ENCODE measurements at places on chromosomes 12 and 14. TPM values are rescaled to one million over a fixed set of nuclear protein-coding genes. Genes with fewer than 3 reads are reported as not detected.
A peak's percentile ranks its signal among the peaks of the same experiment; 100 is the strongest.

The GMPR2 gene
- 84.6 TPM for polyA plus RNA-seq

The DBX2 gene
- polyA plus RNA-seq: not detected

The RD3L gene
- polyA plus RNA-seq: not detected

DNA sequence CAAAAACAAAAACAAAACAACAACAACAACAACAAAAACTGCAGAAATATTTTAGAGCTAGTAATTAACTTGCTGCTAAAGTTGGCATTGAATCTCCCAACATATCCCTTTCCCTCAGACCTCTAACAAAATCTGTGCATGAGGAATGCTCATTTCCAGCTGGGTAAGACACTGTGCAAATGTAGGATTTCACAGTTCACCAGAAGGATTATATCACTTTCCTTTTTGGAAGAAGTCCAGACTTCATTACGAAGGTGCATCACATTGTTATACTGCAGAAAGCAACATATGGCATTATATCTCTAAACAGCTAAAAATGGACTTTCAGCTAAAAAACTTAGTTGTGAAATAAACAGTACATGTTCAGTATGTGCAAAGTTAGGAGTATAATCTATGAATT, 341.8 kb downstream of the FSCB start:
- DNase-seq: no peak
- H3K4me1 ChIP-seq: no peaks in the 10 kb centered on the region
- H3K27ac ChIP-seq: no peak overlapping the region
- no peak overlapping the region for H3K4me3 ChIP-seq
- no peaks in the 10 kb centered on the region for H3K36me3 ChIP-seq

- no peak overlapping the region for H3K27ac ChIP-seq
- no peaks in the 10 kb centered on the region for H3K4me1 ChIP-seq
- no peak for DNase-seq
Observed at GRCh38 chr14:48723841-48724495, 862.2 kb downstream of the RPS29 start.

The BCL2L2 gene
- polyA plus RNA-seq: 45.7 TPM

DNA sequence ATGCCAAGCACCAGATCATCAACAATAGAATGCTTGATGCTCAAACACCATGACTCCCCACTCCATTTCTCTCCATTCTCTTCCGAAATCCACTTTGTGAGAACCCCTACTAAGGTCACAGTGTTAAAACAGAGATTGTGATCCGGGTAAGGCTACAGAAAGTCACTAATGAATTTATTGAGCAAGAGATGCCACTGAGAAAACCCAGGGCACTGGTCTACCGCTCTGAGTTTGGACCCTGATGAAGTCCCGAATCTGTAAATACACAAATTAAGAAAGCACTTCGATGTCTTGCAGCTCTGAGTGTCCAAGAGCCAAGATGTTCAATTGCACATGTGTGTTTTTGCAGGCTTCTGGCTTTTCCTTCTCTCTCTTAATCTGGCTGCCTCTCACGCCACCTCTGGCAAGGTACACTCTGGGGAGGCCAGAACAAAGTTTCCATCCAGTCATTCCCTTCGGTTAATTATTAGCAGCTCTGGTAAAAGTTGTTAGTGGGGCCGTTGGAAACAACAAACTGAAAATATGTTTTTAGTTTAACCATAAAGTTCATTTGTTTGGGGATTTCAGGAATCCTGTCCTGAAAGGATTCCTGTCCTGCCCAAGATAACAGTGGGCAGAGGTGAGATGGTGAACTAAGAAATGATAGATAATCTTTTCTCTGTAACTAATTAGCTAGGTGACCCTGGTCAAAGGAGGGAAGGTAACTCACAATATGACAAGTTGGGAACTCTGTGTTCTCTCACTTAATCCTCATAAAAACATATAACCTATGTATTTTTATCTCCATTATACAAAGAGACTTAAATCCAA, 75.4 kb downstream of the BTG1 start:
- H3K4me1 ChIP-seq: peaks cover under 1% of the 10 kb centered on the region
- no peak overlapping the region for H3K27ac ChIP-seq
- no peak overlapping the region for H3K4me3 ChIP-seq
- no peaks in the 10 kb centered on the region for H3K27me3 ChIP-seq
- no peaks in the 10 kb centered on the region for H3K36me3 ChIP-seq
- no peak for DNase-seq

- H3K4me1 ChIP-seq: no peaks in the 10 kb centered on the region
- peaks cover 7% of the 10 kb centered on the region for H3K27me3 ChIP-seq
- no peak overlapping the region for H3K4me3 ChIP-seq
- DNase-seq: no peak
- H3K36me3 ChIP-seq: no peaks in the 10 kb centered on the region
Observed at GRCh38 chr14:59091976-59092375, 96.5 kb upstream of the DAAM1 start.

- no peak overlapping the region for H3K4me3 ChIP-seq
- H3K4me1 ChIP-seq: peaks cover 6% of the 10 kb centered on the region
- DNase-seq: no peak
- no peak overlapping the region for H3K27ac ChIP-seq
- H3K36me3 ChIP-seq: peaks cover 30% of the 10 kb centered on the region
- no peaks in the 10 kb centered on the region for H3K27me3 ChIP-seq
Observed at GRCh38 chr14:104885973-104886689, 21.1 kb downstream of the CEP170B start.

The HOXC12 gene
- 0.35 TPM for polyA plus RNA-seq

DNA sequence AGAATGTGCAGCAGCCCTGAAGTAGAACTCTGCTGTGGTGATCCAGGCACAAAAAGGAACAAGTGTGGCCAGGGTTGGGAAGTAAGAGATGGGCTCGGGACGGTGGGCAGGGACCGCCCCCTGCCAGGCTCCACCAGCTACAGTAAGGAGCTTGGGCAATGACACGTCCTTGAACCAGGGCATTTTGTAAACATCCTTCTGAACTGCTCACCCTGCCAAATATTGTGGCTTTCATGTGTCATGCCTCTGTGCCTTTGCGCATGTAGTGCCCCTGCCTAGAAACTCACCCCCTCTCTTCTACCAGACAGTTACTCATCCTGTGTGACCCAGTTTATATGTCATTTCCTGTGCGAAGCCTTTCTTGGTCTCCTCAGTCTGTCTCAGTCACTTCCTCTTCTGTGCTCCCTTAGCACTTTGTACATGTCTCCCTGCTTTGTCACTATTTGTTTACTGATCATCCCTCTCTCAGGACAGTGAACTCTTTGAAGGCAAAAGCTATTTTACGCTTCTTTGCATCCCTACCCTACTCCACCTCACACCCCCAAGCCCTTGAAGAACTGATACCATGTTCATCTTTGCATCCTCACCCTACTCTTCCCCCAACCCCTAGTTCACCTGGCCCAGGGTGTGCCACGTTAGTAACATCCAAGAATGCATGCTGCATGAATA, 108.9 kb upstream of the PLEKHG7 start:
- DNase-seq: peak; percentile 98
- H3K4me3 ChIP-seq: no peak overlapping the region
- no peaks in the 10 kb centered on the region for H3K36me3 ChIP-seq
- peak overlapping the region; percentile 69 for H3K27ac ChIP-seq

GRCh38 chr12:89475203-89475990, 49.2 kb downstream of the GALNT4 start:
- peaks cover 16% of the 10 kb centered on the region for H3K4me1 ChIP-seq
- H3K4me3 ChIP-seq: no peak overlapping the region
- H3K27ac ChIP-seq: no peak overlapping the region
- no peak for DNase-seq
- H3K36me3 ChIP-seq: no peaks in the 10 kb centered on the region

DNA sequence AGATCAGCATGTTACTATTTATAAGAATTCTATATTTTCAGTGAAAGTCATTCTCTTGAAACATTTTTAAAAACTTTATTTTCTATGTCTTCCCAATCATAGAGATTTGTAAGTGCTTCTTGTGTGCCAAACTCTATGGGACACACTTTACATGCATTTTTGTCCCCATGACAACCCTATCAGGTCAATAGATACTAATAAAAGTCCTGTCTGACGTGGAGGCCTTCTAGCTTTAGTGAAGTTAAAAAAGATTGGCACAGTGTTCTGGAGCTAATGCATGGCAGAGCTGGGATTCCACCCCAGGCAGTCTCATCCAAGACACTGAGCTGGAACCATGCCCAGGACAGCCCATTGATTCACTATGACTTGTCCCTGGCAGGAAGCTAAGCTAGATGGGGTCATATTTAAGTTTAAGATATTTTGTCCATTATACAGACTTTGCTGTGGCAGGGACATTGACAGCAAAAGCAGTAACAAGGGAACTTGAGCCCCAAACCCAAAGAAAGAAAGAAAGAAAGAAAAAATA, 28.1 kb downstream of the TTC6 start:
- no peaks in the 10 kb centered on the region for H3K36me3 ChIP-seq
- H3K4me3 ChIP-seq: no peak overlapping the region
- H3K27me3 ChIP-seq: no peaks in the 10 kb centered on the region
- peak; percentile 84 for DNase-seq

GRCh38 chr14:31445703-31446102, 11.6 kb downstream of the DTD2 start:
- H3K4me3 ChIP-seq: no peak overlapping the region
- H3K27me3 ChIP-seq: no peaks in the 10 kb centered on the region
- H3K27ac ChIP-seq: no peak overlapping the region

DNA sequence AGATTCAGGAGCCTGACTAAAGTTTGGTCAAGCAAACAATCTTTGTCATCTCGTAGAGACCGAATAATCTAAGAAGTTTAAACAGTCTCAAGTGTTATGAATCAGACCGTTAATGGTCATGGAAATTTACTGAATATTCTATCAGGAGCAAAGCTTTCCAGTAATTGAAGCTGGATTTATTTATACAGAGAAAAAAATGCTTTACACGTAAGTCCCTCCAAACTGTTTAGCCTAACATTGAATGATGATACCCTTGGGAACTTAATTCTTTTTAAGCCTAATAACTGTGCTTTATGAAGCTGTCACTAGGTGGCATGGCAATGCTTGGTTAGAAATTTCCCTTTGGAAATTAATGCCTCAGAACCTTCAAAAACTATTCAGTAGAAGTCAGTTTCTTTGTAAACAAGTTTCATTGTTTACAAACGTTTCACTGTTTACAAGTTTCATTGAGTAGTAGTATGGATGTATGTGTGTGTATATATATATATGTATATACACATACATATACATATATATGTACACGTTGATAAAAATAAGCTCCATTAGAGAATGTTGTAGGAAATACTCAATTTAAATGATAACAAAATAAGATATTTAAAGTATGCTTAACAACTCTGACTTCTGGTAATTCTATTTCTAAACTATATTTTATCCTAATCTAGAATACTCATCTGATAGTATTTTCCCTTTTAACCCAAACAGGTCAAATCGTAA, 32.1 kb downstream of the DEPDC4 start:
- H3K4me1 ChIP-seq: peaks cover 9% of the 10 kb centered on the region
- no peak overlapping the region for H3K27ac ChIP-seq
- no peaks in the 10 kb centered on the region for H3K36me3 ChIP-seq
- no peaks in the 10 kb centered on the region for H3K27me3 ChIP-seq
- DNase-seq: no peak

The C12orf60 gene
- 1.3 TPM for polyA plus RNA-seq

The C1S gene
- polyA plus RNA-seq: 6.0 TPM

The AVPR1A gene
- not detected for polyA plus RNA-seq

The PSMB11 gene
- not detected for polyA plus RNA-seq

- DNase-seq: no peak
- H3K27me3 ChIP-seq: no peaks in the 10 kb centered on the region
- H3K36me3 ChIP-seq: no peaks in the 10 kb centered on the region
- peaks cover 31% of the 10 kb centered on the region for H3K4me1 ChIP-seq
Observed at GRCh38 chr12:6096527-6096926, 27.9 kb downstream of the VWF start.

DNA sequence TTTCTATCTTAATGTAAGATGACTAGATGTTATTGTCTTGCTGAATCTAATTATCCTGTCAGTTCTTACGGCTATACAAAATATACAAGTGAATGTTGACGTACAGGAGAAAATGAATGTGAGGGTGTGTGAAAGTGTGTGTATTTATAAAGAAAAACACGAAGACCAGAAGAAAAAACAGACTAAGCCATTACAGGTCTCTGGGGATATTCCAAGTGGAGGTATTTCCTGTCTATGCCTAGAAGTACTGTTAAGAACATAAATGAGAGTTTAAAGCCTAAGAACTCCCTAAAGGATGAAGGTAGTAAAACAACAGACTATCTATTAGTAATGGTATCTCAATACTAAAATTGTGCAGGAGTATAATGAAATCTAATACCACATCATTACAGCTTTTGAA, 7.6 kb downstream of the MDM1 start:
- no peak overlapping the region for H3K27ac ChIP-seq
- no peaks in the 10 kb centered on the region for H3K4me1 ChIP-seq
- no peak overlapping the region for H3K4me3 ChIP-seq
- no peaks in the 10 kb centered on the region for H3K36me3 ChIP-seq

- no peaks in the 10 kb centered on the region for H3K36me3 ChIP-seq
- H3K27ac ChIP-seq: no peak overlapping the region
- H3K4me3 ChIP-seq: no peak overlapping the region
- no peak for DNase-seq
- no peaks in the 10 kb centered on the region for H3K27me3 ChIP-seq
Observed at GRCh38 chr14:64951291-64951690, 8.7 kb upstream of the GPX2 start.

DNA sequence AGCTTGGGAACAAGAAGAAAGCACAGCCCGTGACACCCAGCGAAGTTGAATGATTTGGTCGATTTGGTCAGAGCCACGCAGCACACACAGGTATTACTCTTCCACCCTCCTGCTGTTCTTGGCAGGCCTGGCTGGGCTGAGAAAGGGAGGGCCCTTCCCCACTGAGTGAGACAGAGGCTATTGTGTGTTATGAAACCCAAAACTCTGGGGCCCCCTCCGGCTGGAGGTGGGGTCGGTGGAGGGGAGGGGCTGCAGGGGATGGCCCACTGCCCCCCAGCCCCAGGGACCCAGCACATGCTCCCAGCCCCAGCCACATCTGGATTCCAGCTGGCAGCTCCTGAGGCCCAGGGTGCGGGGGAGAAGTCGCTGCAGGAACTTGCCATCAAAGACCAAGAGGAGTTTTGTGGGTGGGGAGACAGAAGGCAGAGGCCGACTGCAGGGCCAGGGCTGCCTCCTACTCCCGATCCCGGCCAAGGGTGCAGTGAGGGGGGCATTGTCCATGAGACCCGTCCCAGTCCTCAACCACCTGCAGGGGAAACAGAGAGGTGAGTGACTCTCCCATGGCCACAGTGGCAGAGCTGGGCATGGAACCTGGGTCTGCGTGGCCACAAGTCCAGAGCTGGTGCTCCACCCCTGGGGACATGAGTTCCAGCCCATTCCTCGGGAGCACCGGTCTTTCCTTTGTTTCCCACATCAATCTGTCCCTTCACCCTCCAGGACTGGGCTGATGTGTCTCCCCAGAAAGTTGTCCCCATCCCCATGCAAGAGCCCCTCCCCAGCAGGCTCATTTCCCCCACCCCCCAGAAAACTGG, 8.7 kb downstream of the TMEM119 start:
- no peaks in the 10 kb centered on the region for H3K36me3 ChIP-seq
- no peak overlapping the region for H3K4me3 ChIP-seq
- no peak for DNase-seq
- H3K27me3 ChIP-seq: peaks cover 17% of the 10 kb centered on the region
- H3K27ac ChIP-seq: no peak overlapping the region
- no peaks in the 10 kb centered on the region for H3K4me1 ChIP-seq

DNA sequence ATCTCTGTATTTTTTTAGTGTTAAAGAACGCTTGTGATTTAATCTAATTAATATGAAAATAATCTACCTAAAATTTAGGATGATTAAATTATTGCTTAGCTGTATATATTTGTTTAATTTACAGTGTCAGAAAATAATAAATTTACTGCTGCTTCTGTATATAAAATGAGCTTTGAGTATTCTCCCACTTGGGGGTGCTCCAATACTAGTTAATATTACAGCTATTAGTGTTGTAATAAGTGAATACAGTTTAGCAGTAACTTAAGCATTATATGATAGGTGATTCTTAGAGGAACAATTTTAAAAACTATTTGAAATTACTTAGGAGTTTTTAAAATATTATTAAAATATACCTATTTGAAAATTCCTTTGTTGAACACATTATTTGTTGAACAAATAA, 62.2 kb downstream of the PAPOLA start:
- no peak overlapping the region for H3K4me3 ChIP-seq
- peaks cover 3% of the 10 kb centered on the region for H3K36me3 ChIP-seq
- H3K27me3 ChIP-seq: no peaks in the 10 kb centered on the region
- H3K4me1 ChIP-seq: no peaks in the 10 kb centered on the region
- DNase-seq: no peak

All from keratinocyte (primary cell).